Activated naive CD4-positive, alpha-beta T cell (primary cell): ENCODE measurements at places on chromosomes 6 and 20.

DNA sequence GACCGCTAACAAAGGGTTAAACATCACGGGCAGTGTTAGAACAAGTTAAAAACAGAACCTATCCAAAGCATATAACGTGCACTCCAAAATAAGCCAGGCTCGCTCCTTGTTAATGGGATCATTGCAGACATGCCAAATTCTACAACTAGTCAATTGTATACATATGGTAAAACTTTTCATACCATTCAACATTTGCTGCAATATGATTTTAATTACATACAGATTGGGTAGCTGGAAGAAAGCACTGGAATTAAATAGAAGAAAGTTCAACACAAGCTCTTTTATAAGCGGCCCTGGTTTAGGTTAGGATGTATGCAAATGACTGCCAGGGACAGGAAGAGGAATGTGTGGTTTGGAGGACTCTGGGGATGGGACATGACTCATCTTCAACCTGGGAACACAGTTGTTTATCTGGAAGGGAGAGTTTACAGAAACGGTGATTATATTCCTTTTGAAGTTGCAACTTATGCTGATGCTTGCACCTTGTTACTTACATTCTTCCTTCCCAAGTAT, 62.5 kb upstream of the TIAM2 start:
- DNase-seq: no peak

GRCh38 chr20:7347409-7347808, 579.9 kb downstream of the BMP2 start:
- DNase-seq: no peak

GRCh38 chr6:136775548-136775947, 16.7 kb downstream of the MAP3K5 start:
- DNase-seq: no peak

GRCh38 chr6:834866-835265, 141.9 kb upstream of the EXOC2 start:
- DNase-seq: no peak

GRCh38 chr6:124903797-124904196, 58.4 kb upstream of the RNF217 start:
- DNase-seq: no peak

DNA sequence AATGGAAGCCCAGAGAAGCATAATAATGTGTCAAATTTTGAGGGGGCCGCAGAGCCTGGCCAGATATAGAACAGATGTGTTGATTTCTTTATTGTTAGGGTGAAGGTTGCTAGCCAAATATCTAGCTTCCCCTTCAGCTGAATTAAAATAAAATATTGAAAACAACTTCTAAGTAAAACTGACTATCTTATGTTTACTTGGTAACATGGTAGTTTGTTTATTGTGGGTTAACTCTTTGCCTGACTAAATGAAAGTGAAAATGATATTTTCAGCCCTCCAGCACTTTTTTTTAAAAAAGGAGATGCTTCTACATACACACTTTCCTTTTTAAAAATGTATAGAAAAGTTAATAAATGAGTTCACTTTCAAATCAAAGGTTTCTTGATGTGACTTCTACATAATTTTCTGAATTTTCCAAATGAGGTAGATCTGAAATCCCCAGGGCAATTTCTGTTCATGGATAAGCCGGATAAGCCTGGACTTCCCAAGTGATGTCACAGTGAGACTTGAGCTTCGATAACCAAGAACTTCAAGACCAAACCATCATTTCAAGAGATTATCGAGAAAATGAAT, 172.1 kb upstream of the OLIG3 start:
- DNase-seq: no peak

- no peak for DNase-seq
Observed at GRCh38 chr20:13395232-13395631, 174.2 kb downstream of the ISM1 start.

- DNase-seq: no peak
Observed at GRCh38 chr20:38950254-38950653, 11.9 kb upstream of the DHX35 start.

DNA sequence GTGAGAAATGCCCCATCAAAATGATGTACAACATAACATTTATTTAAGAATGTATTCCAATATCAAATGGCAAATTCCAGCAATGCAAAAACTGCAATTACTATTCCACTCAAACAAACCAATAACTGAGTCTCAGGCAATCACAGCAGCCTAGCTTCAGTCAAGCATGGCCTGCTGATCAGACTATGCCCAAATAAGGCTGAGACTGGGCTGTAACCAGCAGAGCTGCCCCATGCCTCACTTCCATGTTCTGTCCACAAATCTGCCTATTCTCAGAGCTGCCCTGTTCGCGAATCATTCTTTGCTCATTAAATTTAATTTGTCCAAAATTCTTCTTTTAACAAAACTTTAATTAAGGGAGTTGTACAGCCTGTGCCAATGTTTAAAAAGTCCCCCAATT, 155.4 kb downstream of the FNDC1 start:
- no peak for DNase-seq

DNA sequence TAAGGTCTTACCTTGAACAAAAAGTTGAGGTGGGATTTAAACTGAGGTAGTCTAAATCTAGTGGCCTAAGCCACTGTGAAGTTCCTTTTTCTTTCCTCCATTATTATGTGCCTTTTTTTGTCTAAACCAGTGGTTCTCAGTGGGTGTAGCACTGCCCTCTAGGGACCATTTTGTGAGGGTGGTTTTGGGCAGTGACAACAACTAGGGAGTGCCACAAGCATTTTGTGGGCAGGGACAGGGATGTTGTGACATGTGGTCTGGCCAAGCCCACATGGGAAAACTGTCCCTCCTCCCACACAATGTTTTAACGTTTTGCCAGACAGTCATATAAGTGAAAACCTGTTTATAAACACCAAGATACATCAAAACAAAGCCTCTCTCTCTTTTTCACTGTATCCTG, 899.4 kb upstream of the FLRT3 start:
- DNase-seq: no peak

DNA sequence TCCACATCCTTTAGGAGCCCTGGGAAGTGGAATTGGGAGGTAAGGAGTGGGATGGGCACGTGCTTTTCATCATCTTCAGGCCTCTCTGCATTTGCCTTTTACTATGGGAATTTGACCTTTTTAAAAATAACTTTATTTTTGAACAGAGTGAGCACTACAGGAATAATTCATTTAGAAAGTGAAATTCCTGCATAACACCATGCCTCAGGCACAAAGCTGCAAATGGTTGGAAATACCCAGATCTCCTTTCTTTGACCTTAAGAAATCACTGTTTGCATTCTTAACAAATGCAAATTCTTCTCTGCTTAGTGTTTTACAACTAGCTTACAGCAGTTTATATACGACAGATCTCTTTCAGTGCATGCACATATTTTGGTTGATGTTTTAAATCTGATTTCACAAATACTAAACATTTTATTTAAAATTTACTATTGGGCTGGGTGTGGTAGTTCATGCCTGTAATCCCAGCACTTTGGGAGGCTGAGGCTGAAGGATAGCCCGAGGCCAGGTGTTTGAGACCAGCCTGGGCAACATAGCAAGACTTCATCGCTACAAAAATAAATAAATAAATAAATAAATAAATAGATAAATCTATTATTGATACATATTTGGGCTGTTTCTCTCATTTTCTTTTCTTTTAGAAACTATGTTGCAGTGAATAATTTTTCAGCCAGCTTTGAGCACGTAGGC, 24.5 kb downstream of the CST8 start:
- no peak for DNase-seq

GRCh38 chr6:138817799-138818198, 21.9 kb downstream of the ECT2L start:
- DNase-seq: no peak

DNA sequence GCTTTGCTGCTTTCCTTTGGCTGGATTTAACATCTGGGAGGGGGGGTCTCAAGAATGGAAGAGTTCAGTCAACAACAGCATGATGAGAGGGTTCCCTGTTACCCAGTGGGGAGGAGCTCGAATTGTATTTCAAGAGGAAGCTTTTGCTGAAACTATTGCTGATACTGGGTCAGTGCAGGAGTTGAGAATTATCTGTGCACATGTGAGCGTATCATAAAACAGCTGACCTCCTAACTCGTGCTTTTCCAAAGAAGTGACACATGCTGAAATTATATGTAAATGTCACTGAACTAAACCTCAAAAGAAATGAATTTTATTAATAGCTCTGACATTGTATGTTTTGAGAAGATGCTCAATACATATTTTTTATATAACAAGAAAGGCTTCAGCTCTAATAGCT, 96.3 kb downstream of the PHF3 start:
- DNase-seq: no peak

DNA sequence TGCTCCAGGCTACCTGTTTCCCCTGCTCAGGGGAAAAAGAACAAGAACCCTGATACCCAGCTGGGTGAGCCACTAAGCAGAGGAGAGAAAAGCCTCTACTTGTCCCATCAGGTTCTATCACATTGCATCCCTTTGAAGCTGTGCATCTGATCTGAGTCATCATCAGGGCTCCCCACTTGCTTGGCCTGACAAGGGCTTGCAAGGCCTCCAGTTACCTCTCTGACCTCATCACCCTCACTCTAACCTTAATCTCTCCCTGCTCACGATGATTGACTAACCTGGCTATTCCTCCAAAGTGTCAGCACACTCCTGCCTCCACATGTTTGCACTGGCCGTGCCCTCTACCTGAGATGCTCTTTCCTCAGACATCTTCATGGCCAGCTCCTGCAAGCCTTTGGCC, 309.5 kb upstream of the CHD6 start:
- no peak for DNase-seq

DNA sequence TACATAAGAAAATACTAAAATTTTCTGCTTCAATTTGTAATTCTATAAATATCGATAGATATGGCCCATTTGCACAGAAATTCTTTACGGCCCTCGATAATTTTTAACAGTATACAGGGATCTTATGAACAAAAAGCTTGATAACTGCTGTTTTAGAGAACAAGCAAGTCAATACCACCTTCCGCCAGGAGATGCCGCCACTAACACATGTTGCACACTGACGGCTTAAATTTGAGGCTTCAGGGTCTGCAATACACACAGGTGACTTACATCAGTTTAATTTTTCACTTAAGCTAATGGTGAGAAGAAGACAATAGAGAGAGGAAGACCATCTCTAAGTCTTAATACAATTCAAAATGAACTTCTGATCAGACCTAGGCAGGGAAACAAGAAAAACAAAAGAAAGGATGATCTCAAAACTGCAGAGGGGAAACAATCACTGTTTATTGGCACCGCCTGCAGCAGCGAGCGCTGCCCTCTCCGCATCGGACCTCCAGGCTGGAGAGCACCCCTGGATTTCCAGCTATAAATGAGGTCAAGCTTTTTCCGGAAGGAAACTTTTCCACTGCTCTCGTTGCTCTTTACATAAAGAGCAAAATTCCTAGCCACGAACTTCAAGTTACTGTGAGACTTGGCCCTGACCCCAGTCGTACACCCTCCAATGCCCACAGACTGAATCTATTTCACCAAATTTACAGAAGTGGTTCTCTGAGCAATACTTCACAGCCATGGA, 53.9 kb downstream of the OTOR start:
- DNase-seq: peak; percentile 35

- no peak for DNase-seq
Observed at GRCh38 chr6:1387876-1388629, 1.3 kb upstream of the FOXF2 start.

GRCh38 chr6:156378853-156379252, 398.3 kb upstream of the ARID1B start:
- no peak for DNase-seq

GRCh38 chr20:46699651-46700359, 9.6 kb upstream of the SLC2A10 start:
- no peak for DNase-seq
